ENCODE measurements at places on chromosomes 13 and 19.

- no peak for DNase-seq
Observed at GRCh38 chr19:22530042-22530441, 104.1 kb upstream of the ZNF492 start.

DNA sequence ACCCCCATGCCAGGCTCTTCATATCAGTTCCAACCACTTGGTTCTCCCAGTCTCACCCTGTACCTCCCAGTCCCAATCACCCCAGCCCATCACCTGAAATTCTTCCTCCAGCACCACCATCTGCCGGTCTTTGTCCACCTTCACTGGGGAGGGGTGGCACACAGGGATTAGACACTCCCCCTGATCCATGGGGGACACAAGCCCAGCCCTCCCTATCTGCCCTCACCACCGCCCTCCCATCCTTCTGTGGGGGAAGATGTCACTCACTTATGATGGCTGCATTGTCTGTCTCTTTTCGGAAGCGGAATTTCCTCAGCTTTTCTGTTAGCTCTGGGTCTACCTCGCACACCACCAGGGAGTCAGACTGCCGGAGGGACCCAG is 685 bp downstream of the GMFG start:
- no peak for DNase-seq

DNA sequence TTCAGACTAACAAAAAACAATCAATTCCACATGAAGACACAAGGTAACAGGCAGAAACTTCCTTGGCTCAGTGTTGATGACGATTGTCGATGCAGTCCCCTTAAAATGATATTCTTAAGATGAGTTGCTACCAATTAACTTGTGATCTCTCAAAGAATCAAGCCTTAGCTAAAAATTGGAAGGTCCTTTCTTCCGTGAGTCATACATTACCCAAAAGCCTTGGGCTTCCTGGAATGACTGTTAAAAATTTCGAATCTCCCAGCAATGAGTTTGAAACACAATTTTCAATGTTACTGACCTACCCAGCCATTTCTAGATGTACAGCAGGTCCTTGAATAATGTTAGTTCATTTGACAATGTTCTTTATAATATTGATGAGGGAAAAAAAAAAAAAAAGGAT is 28.0 kb upstream of the RB1 start:
- DNase-seq: no peak

DNA sequence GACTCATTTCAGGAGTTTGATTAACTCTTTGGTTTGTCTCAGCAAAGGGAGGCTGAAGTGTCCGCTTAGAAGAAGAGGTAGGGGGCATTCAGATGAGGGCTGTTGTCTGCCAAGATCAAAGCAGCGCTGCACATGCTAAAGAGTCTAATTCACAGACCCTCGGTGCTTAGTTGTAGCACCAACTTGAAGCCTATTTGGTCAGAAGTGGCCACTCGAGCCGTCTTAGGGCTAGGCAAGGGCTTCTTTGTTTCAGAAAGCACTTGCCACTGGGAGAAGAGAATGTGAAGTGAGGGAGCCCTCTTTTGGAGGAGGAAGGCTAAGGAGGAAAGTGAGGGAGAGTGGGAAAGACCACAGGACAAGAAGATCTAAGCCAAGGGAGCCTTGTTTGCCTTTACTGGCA is 313.4 kb upstream of the TMTC4 start:
- DNase-seq: no peak

DNA sequence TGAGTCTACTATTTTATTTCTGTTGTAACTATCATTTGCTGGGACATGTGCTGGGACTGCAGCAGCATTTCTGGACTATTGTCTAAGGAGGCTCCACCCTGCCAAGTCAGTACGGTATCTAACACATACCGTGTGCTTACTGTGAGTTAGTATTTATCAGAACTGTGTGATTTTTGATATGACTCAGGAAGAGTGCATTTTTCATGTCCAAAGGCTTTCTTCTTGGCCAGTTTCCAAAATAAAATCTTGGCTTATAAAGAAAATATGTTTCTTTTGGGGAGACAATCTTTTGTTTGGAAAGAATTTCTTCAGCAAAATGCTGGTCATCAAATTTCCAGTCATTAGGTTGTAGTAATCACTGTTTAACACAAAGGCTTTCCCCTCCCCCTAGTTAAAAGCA is 11.6 kb downstream of the PARP4 start:
- DNase-seq: no peak

GRCh38 chr13:112106478-112107141 is 39.7 kb downstream of the SOX1 start:
- DNase-seq: no peak

DNA sequence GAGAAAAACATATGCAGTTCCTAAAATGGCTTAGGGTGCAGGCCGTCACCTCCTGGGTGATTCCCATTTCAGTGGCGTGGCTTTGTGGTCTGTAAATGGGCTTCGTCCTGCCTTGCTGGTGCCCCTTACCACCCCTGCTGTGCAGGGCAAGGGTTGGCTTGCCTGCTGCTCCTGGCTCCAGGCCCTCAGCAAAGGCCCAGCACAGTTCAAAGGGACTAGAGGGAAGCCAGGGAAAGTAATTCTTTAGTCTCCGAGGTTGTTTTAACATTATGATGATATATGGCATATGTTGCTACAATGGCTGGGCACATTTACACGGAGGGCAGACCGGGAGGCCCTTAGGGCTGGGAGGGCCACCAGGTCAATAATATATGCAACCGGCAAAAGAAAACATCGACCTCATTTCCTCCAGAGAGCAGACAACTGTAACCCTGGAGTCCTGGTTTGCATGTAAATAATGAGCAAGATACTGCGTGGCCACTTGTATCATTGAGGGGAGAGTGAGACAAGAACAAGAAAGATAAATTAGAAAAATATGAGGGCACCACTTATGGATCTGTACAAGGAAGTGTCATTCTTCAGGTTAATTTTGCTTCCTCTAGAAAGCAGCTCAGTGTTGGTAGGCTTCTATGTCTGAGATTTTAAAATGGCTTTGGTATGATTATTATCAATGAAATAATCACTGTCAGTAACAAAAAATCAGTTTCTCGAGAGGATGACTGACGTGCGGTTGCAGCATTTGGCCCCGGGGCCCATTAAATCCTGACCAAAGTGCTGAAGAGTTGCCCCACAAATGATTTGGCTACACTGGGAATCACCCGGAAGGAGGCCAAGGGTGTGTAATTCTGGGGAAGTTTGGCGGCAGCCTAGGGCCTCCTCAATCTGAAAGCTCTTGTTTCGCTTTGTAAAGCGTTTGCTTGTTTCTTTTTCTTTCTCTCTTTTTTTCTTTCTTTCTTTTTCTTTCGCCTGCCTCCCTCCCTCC is 32.8 kb upstream of the URI1 start:
- no peak for DNase-seq

GRCh38 chr19:12346896-12347295 is 13.5 kb upstream of the ZNF563 start:
- DNase-seq: no peak

- DNase-seq: no peak
Observed at GRCh38 chr13:59424661-59425060, 739.1 kb downstream of the DIAPH3 start.

DNA sequence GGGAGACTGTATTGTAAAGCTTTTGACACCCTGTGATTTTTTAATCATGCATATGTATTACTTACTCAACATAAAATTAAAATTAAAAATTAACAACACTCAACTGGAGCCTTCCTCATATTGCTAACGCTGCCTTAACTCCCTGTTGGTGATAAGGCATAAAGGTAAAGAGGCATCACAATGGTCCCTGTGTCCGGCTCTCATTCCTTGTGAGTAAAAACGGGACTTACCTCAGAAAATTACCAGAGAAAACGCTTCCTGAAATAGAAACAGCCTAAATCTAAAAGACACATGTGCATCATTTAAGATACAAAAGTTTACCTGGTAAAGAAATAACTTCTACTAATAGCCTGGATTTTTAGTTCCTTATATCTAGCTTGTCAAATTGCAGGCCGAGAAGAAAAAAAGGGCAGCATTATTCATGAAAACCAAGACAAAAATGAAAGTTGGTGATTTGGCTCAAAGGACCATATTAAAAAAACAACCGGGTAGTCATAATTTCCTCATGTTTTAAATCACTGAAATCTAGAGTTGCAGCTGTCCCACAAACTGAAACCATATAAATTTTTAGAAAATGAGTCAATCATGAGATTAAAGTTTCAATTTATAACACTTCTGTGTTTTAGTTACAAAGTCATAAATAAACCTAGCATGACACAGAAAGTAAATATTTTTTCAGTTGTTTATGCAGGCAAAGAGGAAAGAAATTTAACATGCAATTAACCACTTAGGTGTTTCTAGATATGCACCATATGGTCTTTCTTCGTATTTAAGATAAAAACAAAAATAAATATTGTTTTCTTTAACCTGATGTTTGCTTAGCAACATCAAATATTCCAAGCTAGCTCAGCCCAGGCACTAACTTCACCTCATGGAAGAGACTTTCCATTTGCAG is 94.7 kb downstream of the MIPEP start:
- no peak for DNase-seq

DNA sequence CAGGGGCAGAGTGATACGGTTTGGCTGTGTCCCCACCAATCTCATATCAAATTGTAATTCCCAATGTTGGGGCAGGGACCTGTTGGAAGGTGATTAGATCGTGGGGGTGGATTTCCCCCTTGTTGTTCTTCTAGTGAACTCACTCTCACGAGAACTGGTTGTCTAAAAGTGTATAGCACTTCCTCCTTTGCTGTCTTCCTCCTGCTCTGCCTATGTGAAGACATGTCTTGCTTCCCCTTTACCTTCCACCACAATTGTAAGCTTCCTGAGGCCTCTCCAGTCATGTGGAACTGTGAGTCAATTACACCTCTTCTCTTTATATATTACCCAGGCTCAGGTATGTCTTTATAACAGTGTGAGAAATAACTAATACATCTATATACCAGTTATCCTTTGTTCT is 706.4 kb upstream of the KLHL1 start:
- DNase-seq: no peak

- DNase-seq: no peak
Observed at GRCh38 chr19:20662421-20663105, 1.2 kb upstream of the ZNF626 start.

GRCh38 chr19:16825312-16826052 is 3.7 kb upstream of the SIN3B start:
- no peak for DNase-seq

GRCh38 chr19:13085666-13086065 is 17.0 kb downstream of the LYL1 start:
- no peak for DNase-seq

- DNase-seq: no peak
Observed at GRCh38 chr13:36848199-36848982, 29.4 kb downstream of the RFXAP start.

GRCh38 chr13:102136735-102137296 is 265.0 kb downstream of the FGF14 start:
- no peak for DNase-seq

GRCh38 chr13:74132152-74132775 is 1.9 kb downstream of the KLF12 start:
- no peak for DNase-seq

- DNase-seq: no peak
Observed at GRCh38 chr13:74174810-74175209, 40.6 kb upstream of the KLF12 start.

DNA sequence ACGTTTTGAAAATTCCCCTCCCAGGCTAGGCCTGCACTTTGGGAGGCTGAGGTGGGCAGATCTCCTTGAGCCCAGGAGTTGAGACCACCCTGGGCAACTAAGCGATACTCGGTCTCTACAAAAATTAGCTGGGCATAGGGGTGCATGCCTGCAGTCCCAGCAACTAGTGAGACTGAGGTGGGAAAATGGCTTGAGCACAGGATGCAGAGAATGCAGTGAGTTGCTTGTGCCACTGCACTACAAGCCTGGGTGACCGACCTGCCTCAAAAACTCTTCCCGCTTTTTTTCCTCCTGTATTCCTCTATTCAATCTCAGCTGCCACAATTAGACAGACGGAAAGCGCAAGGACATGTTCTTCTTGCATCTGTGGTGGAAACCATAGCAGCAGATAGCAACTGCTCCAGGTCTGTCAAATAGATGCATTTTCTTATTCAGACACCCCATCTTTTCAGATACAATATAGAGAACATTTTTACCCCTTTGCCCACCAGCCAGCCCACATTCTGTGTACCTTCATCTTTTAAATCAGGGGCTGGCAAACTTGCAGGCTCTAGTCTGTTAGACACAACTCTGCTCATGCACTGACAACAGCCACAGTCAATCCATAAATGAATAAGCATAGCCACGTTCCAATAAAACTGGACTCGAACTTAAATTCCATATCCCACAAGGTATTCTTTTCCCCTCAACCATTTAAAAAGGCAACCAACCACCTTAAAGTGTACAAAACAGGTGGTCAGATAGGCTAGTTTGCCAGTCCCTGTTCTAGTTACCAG is 4.8 kb downstream of the TPT1 start:
- DNase-seq: no peak

DNA sequence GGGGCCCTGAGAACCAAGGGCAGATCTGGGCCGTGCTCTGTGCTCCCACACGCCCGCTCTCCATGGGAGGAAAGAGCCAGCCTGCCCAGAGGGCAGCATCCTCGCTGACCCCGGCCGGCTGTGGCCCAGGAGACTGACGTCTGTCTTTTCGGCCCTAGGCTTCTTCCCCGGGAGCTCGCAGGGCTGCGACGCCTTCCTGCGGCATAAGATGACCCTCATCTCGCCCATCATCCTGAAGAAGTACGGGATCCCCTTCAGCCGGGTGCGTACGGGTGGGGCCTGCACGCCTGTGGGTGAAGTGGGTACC is 108.2 kb downstream of the KDM4B start:
- DNase-seq: no peak

- no peak for DNase-seq
Observed at GRCh38 chr13:31048521-31048920, 113.2 kb downstream of the HSPH1 start.

DNA sequence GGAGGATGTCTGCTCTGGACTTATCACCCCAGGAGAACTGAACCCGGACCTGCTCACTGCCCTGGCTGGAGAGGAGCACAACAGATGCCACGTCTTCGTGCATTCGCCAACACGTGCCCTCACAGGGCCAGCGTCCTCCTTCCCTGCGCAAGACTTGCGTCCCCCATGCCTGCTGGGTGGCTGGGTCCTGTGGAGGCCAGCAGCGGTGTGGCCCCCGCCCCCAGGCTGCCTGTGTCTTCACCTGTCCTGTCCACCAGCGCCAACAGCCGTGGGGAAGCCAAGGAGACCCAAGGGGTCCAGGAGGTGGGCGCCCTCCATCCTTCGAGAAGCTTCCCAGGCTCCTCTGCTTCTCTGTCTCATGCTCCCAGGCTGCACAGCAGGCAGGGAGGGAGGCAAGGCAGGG is 3.4 kb upstream of the TEKTIP1 start:
- no peak for DNase-seq

DNA sequence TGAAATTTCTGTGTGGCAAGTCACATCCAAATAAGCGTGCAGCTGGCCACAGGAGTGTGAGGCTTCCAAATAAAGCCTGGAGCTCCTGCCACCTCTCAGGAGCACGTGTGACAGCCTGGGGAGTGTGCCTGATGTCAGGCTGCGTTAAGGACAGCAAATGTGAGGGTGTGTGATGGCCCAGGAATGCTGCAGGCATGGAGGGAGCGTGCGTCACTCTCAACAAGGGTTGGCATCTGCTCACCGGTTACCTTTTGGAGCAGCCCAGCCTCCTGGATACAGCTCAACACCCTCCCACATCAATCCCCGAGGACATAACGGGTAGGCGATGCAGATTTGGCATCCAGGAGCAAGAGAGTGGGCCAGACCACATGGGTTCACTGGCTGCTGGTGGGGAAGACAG is 19.0 kb downstream of the NUMBL start:
- DNase-seq: no peak

Data from activated CD8-positive, alpha-beta memory T cell treated with anti-CD3 and anti-CD28 coated beads for 1 hour (primary cell).